ENCODE measurements at places on chromosomes 11 and 22.

GRCh38 chr11:100855466-100856067 lies 168.5 kb downstream of the ARHGAP42 start:
- peak; percentile 81 for DNase-seq

- no peak for DNase-seq
Observed at GRCh38 chr11:46264976-46265375, 12.5 kb upstream of the CREB3L1 start.

DNA sequence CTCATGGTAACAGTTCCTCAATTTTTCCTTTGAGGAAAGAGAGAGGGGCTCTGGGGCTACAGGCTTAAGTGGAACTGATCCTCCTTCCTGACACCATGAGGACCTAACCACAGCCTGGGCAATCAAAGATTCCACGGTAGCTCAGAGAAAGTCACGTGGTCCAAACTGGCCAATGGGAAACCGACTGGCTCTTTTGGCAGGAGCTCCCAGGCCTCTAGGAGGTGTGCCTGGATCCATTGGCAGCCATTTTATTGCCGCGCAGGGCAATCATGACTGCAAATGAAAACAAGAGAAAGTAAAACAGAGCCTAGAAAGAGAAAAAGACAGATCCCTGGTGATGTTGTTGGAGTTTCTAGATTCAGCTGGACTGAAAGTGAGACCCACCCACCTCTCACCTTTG lies 27.3 kb upstream of the ASPHD2 start:
- no peak for DNase-seq

DNA sequence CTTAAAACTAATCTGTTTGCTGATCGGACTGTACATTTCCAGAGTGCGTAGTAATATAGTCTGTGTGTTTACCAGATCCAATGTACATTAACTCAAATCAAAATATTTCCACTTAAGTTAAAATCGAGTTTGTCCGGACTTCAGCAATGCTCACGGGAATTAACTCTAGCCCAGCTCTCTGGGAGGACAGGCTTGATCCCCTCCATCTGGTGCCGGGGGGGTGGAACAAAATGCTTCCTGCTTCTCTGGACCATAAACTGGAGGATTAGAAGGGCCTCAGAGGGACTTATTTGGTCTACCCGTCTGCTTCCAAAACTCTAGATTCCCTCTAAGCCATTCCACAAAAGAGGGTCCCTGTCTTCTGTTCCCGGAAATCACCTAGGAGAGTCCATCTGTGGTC lies 511.2 kb downstream of the BUD13 start:
- no peak for DNase-seq

- DNase-seq: no peak
Observed at GRCh38 chr22:45866126-45866645, 110.8 kb downstream of the WNT7B start.

- DNase-seq: no peak
Observed at GRCh38 chr11:41118521-41118920, 340.9 kb downstream of the LRRC4C start.

GRCh38 chr11:77669848-77670511 lies 32.4 kb upstream of the CLNS1A start:
- no peak for DNase-seq

- no peak for DNase-seq
Observed at GRCh38 chr11:6778518-6778917, 4.3 kb upstream of the OR2AG1 start.

- DNase-seq: peak; percentile 52
Observed at GRCh38 chr11:44709966-44710365, 16.8 kb upstream of the TSPAN18 start.

GRCh38 chr11:128766591-128767081 lies 72.8 kb downstream of the FLI1 start:
- DNase-seq: no peak

- no peak for DNase-seq
Observed at GRCh38 chr11:1484695-1485503, 1.7 kb downstream of the MOB2 start.

DNA sequence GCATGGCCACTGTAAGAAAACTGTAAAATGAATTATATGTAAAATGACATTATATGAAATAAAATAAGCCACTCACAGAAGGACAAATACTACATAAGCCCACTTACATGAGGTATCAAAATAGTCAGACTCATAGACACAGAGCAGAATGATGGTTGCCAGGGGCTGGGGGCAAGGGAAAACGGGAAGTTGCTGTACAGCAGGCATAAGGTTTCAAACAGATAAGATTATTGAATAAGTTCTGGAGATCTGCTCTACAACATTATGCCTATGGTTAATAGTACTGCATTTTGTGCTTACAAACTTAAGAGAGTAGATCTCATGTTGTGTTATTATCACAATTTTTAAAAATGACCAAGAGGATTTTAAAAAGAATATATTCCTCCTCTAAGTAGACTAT lies 32.7 kb upstream of the HEPHL1 start:
- DNase-seq: no peak

GRCh38 chr22:46844606-46845210 lies 82.3 kb downstream of the TBC1D22A start:
- DNase-seq: no peak

DNA sequence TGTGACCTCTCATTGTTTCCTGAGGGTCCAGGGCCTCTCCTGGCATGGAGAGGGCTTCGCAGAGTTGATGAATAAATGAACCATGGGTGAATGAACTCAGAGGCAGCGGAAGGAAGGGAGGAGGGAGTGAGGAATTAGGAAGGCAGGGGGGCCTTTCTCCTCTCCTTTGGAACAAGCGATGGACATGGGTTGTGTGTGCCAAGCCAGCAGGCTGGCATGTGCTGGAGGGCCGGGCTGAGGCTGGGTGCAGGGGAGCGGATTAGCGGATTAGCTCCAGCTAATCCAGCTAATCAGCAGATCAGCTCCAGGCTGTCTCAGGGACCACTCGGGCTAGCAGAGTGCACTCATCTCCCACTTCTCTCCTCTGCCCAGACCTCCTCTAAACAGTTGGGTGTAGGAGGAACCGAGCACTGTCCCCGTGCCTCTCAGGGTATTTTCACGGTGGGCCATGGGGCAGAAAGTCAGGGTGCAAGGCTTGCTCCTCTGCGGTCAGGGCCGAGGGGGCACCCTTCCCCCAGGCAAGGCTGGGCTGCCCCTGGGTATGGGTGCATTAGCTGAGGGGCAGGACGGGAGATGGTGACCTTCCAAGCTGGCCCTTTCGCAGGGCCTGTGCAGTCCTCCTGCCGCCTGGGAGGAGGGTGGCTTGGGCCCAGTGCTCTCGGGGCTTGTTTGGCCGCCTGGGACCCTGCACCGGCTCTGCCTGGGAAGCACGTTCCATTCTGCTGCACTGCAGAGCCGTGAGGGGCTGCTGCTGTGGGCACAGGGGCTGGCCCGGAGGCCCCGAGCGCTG lies 120.3 kb upstream of the B3GAT1 start:
- DNase-seq: no peak

DNA sequence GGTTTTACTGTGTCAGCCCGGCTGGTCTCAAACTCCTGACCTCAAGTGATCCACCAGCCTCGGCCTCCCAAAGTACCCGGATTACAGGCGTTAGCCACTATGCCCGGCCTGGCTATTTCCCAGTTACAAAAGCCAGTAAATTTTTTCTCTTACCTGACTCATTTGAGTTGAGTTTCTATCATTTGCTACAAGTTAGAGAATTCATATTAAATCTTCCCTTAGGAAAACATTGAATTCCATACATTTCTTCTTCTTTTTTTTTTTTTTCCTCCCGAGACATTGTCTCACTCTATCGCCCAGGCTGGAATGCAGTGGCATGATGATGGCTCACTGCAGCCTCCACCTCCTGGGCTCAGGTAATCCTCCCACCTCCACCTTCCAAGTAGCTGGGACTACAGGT lies 26.0 kb downstream of the CHEK2 start:
- peak; percentile 6 for DNase-seq

- peak; percentile 11 for DNase-seq
Observed at GRCh38 chr11:123616505-123617198, 37.8 kb downstream of the SCN3B start.

- DNase-seq: no peak
Observed at GRCh38 chr11:124937336-124937935, 1.6 kb upstream of the HEPACAM start.

DNA sequence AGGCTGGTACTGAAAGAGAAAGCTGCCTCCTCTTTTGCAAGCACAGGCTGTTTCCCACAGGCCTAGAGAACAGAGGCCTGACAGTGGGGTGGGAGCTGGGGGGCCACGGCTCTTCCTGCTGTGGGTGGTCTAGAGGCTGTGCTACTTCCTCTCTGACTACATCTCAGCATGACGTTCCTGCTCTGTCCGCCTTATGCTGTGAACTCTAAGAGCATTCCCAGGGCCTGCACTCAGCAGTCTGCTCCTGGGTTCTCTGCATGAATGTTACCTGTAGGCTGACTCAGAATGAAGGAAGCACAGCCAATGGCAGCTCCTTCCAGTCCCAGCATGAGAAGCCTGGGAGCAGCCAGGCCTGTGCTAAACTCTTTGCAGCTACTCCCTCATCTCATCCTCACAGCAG lies 534.3 kb downstream of the NTM start:
- DNase-seq: peak; percentile 67

DNA sequence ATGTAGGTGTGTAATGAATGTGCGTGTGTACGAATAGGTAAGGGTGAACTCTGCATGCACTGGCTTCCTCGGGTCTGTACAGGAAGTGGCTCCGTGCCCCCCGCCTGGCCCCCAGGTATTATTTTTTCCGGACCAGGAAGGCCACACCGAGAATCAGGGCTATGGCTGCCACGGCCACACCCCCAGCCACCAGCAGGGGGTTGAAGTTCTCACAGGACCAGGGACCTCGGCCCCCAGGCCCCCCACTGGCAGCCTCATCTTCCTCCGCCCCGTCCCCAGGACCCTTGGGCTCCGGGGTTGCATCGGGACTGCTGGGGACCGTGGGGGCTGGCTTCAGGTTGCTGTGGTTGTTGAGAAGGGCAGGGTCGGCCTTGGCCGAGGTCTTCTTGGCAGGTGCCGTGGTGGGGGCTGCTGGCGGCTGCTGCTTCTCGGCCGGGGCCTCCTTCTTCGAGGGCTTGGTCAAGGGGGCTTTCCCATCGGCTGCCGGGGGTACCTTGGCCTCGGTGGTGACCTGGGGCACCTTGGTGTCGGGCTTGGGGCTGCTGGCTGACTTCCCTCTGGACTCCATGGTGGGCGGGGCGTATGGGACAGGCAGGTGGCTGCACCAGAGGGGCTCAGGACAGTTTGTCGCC lies 1.8 kb downstream of the CEND1 start:
- no peak for DNase-seq

DNA sequence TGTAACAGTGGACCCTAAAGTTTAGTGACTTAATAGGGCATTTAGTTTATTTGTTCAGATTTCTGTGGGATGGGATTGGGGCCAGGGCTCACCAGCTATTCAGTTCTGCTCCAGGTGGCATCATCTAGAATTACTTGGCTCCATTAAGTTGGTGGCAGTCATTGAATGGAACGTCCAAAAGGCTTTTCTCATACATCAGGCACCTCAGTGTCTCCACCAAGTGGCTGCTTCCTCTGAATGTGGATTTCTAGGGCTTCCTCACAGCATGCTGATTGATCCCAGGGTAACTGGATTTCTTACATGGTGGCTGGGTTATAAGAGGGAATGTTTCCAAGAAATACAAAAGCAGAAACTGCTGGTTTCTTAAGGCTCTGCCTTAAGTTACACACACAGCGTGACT lies 34.7 kb downstream of the USP47 start:
- DNase-seq: no peak

DNA sequence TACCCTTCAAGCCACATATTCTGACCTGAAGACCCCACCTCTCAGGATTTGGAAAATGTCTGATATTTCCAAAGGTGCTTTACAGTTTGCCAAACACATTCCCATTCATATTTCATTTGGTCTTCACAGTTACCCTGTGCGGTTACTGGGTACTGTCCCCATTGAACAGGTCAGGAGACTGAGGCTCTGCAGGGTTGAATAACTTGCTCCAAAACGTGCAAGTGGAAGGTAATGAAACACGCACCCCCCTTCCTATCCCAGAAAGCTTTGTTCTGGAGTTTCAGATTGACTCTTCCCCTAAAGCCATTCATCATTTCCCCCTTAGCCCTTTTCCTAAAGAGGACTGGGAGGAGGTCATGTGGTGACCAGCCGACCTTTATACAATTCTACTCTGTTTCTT lies 18.8 kb downstream of the MICAL2 start:
- DNase-seq: no peak

DNA sequence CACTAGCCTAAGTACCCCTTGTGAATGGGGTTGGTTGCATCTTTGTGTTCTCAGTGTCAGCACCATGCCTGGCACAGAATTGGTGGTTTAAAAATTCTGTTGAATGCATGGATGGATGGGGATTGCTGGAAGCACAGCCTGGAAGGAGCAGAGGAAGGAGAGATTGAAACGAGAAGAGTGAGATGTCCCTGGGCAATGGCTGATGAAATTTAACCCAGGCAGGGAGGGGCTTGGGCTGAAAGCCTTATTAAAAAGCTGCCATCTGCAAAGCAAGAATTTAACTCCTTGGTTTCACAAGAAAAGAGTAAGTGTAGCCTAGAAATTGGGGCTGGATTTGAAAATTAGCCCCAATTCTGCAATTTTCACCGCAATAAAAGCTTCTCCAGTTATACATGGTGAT lies 126.7 kb downstream of the TEAD1 start:
- DNase-seq: no peak

DNA sequence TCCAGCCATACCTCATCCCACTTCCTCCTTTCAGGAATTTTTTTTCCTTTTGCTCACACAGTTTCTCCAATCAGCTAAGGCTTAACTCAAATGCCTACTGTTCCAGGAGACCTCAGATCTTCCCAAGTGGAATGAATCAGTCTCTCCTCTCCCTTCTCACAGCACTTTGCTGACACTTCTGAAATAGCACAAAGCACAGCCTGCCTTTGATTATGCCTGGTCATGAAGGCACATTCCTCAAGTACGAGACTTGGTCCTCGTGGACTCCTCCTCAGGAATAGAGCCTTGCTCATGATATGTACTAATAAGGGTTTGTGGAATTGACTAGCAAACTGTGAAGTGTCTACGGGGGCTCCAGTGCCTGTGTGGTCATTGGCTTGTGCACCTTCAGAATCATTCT lies 176.7 kb upstream of the TENM4 start:
- DNase-seq: peak; percentile 18

- DNase-seq: no peak
Observed at GRCh38 chr11:93773045-93773477, 11.0 kb upstream of the MED17 start.

- DNase-seq: no peak
Observed at GRCh38 chr11:128521682-128522054, 65.7 kb downstream of the ETS1 start.

DNA sequence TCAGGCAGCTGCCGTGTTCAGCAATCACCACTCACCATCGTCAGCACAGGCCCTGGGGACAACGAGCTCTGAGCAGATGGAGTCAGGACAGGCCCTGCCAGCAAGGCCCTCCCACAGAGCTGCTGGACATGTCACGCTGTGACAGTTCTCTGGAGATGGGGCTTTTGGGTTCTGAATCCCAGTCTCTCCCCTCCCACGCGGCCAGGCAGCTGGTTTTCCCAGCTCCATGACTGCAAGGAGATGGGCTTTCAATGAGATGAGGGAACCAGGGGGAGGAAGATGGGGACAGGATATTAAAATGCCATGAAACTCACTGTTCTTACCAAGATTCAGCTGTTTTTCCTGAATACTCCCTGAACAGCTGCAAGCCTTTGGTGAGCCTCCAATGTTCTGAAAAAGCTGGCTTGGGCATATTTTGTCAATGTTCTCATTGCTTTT lies 305.9 kb downstream of the BRD1 start:
- DNase-seq: no peak
